ENCODE measurements at places on chromosomes 3 and 15. TPM values are rescaled to one million over a fixed set of nuclear protein-coding genes. Genes with fewer than 3 reads are reported as not detected.
A peak's percentile ranks its signal among the peaks of the same experiment; 100 is the strongest.

GRCh38 chr3:29214009-29214658 is 66.7 kb upstream of the RBMS3 start:
- H3K27me3 ChIP-seq, result no peaks in the 10 kb centered on the region
- no peak overlapping the region for H3K27ac ChIP-seq
- no peak overlapping the region for H3K4me3 ChIP-seq
- DNase-seq, result no peak

DNA sequence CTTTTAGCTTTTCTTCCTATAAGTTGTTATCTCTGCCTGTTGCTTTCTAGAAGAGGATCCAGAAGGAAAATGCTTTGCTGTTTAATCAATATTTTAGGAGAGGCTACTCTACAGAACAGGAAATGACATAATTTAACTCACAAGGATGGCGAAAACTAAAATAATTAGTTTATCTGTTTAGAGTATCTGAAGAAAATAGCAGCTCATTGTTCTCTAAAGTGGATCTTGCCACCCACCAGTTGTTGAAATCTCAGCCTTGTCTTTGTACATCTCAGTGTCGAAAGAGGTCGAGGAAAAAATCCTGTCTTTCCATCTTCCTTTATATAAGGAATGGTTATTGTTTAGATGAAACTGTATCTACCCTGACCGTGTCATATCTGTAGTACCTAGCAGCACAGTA is 126.6 kb downstream of the ZNF609 start:
- peaks cover 10% of the 10 kb centered on the region for H3K4me1 ChIP-seq
- no peak overlapping the region for H3K27ac ChIP-seq
- DNase-seq, result peak; percentile 29
- no peaks in the 10 kb centered on the region for H3K27me3 ChIP-seq
- H3K36me3 ChIP-seq, result no peaks in the 10 kb centered on the region
- no peak overlapping the region for H3K4me3 ChIP-seq

GCNT3 gene
- total RNA-seq, result 0.72 TPM

DNA sequence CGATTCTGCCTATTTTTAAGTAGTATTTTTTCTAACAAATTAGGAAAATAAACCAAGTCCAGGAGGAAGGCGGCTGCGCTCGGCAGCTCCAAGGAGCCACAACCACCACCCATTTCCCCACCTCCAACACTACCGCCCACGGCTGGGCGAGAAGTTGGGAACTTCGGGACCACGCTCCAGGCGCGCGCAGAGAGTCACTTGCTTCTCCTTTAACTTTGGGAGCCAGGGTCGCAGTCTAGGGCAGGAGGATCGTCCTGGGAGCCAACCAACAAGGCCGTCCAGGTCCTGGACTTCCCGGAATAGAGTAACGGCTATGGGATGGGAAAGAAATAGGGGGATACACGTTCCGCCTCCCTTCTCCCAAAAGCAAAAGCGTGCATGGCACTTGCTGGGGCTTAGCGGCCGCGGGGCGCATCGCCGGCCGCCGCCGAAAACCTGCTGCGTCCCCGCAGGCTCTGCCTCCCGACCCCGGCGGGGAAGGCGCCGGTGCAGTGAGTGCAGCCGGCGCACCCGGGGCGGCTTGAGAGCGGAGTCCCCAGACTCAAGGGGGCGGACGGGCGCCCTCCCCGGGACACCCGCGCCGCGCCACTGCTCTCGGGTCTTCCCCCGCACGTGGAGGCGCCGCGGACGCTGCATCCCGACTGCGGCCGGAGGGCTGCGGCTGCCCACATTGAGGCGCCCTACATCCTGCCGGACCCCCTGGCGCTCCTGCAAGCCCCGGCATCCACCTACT is 699 bp downstream of the MEGF11 start:
- peak; percentile 92 for DNase-seq
- peaks cover 13% of the 10 kb centered on the region for H3K4me1 ChIP-seq
- H3K27me3 ChIP-seq, result peaks cover 86% of the 10 kb centered on the region

- H3K36me3 ChIP-seq, result no peaks in the 10 kb centered on the region
- DNase-seq, result no peak
- no peaks in the 10 kb centered on the region for H3K27me3 ChIP-seq
- no peak overlapping the region for H3K27ac ChIP-seq
- H3K4me3 ChIP-seq, result no peak overlapping the region
These were observed 98.9 kb downstream of the APBA2 start for GRCh38 chr15:28984421-28985315.

- peaks cover under 1% of the 10 kb centered on the region for H3K36me3 ChIP-seq
- H3K4me3 ChIP-seq, result peak overlapping the region; percentile 96
- H3K27ac ChIP-seq, result peak overlapping the region; percentile 88
- peaks cover 15% of the 10 kb centered on the region for H3K4me1 ChIP-seq
- peak; percentile 72 for DNase-seq
- H3K27me3 ChIP-seq, result no peaks in the 10 kb centered on the region
These were observed 680 bp downstream of the POC1A start for GRCh38 chr3:52153389-52154096.

DNA sequence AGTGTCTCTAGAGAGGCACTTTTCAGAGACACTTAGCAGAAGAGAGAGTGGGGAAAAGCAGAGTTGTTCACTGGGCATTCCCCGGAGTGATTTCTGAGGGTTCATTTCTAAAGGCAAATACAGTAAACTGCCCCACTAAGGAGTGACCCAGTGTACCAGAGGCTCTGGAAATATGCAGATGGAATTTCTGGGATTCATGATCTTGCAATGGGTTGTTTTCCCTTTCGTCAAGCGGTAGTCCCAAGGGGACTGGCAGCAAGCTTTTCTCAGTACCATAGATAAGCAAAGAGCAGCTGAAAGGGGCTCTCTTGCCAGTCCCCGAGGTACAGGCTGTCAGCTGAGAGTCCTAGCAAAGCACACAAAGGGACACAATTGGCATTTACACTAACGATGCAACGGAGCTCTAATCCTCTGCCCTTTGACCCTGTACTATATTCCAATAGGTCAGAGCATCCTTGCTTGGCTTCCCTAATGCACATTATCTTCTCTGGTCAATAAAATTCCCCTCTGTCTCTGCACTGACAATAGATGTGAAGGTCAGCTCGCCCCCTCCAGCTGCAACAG is 155.6 kb downstream of the SEMA6D start:
- no peak overlapping the region for H3K27ac ChIP-seq
- no peak for DNase-seq
- H3K27me3 ChIP-seq, result no peaks in the 10 kb centered on the region
- peaks cover 17% of the 10 kb centered on the region for H3K4me1 ChIP-seq

DNA sequence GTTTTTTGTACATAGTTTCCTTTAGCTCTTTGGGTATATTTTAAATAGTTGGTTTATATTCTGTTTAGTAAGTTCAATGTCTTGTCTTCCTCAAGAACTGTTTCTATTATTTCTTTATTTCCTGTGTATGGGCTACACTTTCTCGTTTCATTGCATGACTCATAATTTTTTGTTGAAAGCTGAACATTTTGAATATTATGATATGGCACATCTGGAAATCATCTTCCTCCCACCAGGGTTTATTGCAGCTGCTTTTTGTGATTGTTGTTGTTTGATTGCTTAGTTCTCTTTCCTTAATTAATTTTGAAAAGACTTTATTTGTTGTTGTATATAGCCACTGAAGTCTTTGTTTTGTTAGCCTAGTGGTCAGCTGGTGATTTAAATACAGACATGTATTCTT is 43.8 kb downstream of the LSM3 start:
- no peak overlapping the region for H3K4me3 ChIP-seq
- H3K27me3 ChIP-seq, result no peaks in the 10 kb centered on the region
- peaks cover 28% of the 10 kb centered on the region for H3K4me1 ChIP-seq
- no peak for DNase-seq
- H3K36me3 ChIP-seq, result no peaks in the 10 kb centered on the region

DNA sequence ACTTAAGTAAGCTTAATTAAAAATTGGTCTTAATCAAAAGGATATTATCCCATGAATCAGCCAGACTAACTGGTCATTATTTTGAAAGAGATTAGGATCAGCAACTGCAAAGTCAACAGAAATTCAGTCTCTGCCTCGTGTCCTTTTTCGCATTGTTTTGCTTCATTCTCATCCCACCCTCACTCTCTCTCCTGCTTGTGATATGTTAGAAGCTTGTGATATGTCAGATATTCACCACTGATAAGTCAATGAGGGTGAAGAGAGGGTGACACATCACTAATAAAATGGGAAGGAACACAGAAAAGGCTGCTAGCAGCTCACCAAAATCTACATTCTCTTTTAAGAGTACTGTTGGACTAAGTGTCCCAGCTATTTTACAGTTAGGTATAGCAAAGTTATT is 146.1 kb downstream of the SUCNR1 start:
- no peak overlapping the region for H3K4me3 ChIP-seq
- no peaks in the 10 kb centered on the region for H3K36me3 ChIP-seq
- no peak for DNase-seq
- peaks cover 17% of the 10 kb centered on the region for H3K4me1 ChIP-seq
- no peak overlapping the region for H3K27ac ChIP-seq

PPP1R14D gene
- not detected for total RNA-seq

GPR156 gene
- 0.88 TPM for total RNA-seq

DNA sequence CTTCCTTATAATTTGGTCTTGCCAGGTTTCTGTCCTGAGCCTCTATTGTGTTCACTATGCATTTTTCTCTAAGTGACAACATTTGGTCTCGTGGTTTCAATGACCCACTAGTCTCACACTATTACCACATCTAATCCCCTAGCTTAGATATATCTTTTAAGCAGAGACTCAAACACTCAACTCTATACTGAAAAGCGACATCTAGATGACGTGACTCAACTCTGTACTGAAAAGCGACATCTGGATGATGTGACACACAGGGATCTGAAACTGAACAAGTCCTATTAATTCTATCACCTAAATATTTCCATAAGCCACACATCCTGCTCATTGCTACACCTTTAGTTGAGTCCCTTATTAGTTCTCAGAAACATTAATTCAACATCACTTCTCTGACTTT is 141.7 kb upstream of the MBNL1 start:
- no peaks in the 10 kb centered on the region for H3K36me3 ChIP-seq
- H3K4me3 ChIP-seq, result no peak overlapping the region
- no peaks in the 10 kb centered on the region for H3K27me3 ChIP-seq
- peak; percentile 27 for DNase-seq

GFM1 gene
- 46.9 TPM for total RNA-seq

LRRK1 gene
- total RNA-seq, result 15.2 TPM

DNA sequence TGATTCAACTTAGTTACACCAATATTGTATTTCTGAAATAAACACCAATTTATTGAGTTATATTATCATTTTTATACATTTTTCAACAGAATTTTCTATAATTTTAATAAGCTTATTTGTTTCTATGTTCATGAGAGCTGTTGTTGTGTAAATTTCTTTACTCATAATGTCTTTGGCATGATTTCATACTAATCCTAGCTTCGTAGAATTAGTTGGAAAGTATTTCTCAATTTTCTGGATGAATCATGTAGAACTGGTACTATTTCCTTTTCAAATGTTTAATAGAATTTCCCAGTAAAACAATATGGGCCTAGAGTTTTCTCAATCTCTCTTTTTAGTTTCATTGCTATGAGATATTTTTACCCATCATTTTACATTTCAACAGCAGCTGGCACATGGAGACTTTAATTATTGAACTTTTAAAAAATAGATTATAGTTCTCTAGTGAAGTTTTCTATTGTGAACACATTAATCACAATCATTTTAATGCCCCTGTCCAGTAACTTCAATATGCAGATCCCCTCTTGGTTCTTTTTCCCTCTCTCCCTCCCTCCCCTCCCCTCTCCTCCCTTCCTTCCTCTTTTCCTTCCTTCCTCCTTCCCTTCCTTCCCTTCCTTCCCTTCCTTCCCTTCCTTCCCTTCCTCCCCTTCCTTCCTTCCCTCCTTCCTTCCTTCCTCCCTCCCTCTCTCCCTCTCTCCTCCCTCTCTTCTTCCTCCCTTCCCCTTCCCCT is 1357.1 kb downstream of the ZPLD1 start:
- H3K4me3 ChIP-seq, result no peak overlapping the region
- H3K36me3 ChIP-seq, result no peaks in the 10 kb centered on the region
- no peaks in the 10 kb centered on the region for H3K27me3 ChIP-seq
- no peaks in the 10 kb centered on the region for H3K4me1 ChIP-seq
- DNase-seq, result no peak

DNA sequence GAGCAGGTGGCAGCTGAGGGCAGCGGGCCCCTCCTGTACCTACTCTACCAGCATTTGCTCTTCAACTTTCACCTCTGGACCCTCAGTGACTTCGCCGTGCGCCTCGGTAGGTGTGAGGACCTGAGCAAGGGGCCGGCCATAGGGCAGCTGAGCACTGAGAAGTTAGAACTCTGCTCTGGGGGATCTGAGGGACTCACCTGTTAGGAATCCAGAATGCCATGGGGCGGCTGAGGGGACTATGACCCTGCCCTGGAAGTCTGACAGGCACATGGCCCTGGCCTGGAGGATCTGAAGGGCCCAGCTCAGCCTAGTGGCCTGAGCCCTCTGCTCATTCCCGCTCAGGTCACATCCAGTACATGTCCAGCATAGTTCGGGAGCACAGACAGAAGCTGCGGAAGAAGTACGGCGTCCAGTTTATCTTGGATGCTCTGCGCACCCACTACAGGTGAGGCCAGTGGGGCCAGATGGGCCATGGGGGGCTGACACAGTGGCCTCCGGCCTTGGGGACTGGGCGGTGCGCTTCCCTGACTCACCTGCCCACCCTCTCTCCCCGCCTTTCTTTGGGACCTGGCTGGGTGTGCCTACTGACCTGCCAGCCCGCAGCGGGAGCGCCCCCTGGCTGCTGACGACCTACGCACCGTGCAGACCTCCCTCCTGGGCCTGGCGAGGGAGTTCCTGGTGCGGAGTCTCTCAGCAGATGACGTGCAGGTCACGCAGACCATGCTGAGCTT is 18.8 kb downstream of the NBEAL2 start:
- H3K4me3 ChIP-seq, result no peak overlapping the region
- no peaks in the 10 kb centered on the region for H3K36me3 ChIP-seq
- peak; percentile 98 for DNase-seq
- H3K27me3 ChIP-seq, result no peaks in the 10 kb centered on the region
- no peaks in the 10 kb centered on the region for H3K4me1 ChIP-seq
